ENCODE measurements at places on chromosomes 1 and 21.

DNA sequence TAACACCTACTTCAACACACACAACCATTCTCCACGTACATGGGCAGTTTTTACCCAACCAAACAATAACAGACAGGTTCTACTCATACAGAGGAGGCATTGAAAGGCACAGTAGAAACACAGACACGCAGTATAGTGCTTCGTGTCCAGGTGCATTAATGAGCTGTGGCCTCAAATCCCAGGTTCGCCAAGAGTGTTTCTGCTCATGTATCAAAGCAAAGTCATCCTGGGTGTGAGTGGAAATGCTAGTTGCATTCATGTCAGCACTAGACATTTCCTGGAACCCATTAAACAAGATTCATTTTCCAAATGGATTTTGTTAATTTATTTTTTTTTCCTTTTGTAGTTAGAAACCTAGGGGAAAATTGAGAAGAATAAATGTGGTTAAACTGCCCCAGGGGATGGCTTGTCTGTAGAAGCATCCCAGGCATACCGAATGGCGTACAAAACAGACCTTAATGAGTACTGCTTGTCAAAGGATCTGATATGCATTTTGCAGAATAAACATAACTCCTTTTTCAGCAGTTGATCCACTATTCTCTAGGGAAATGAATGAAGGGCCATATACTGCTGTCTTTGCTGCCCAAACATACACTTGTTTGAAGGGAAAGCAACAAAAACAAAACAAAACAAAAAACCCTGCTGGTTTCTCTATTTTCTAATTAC lies 298.6 kb upstream of the ST6GALNAC5 start:
- DNase-seq: no peak

- DNase-seq: no peak
These were observed 108.2 kb upstream of the TMPRSS2 start for GRCh38 chr21:41616031-41616591.

DNA sequence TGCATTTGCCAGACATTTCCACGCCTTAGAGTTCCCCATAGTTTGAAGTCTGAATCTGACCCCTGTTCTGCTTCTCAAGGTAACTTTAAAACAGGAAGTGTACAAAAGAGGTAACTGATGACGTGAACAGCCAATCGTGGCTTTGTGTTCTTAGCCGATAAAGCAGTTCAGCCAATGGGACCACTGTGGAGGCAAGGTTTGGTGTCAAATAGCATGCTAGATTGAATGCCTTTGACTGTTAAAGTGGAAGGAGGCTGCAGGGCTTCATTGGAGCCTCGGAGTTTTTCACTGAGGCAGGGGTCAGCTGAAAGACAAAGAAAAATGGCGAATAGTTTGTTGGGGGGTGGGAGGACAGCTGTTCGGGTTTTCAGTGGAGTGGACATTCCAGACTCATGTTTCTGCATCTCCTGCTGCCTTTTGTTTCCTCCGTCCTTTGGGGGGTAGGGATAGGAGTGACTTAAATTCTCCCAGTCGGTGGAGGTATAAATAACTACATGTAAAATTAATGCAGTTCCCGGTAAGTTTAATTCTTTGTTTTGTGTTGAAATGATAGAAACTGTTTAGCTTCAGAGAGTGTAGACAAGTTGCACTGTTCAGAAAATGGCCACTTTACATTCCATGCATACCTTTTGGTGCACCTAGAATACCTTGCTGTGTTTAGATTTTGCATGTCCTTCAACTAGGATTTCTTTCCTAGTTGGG lies 17.7 kb downstream of the NFYC start:
- no peak for DNase-seq

GRCh38 chr1:230684146-230684545 lies 29.8 kb downstream of the AGT start:
- DNase-seq: no peak

- no peak for DNase-seq
These were observed 79.9 kb downstream of the FHAD1 start for GRCh38 chr1:15326691-15327588.
